Amygdala (tissue), 56 donors: ENCODE measurements at places on chromosomes 7 and 10.
A peak's percentile ranks its signal among the peaks of the same experiment; 100 is the strongest.

DNA sequence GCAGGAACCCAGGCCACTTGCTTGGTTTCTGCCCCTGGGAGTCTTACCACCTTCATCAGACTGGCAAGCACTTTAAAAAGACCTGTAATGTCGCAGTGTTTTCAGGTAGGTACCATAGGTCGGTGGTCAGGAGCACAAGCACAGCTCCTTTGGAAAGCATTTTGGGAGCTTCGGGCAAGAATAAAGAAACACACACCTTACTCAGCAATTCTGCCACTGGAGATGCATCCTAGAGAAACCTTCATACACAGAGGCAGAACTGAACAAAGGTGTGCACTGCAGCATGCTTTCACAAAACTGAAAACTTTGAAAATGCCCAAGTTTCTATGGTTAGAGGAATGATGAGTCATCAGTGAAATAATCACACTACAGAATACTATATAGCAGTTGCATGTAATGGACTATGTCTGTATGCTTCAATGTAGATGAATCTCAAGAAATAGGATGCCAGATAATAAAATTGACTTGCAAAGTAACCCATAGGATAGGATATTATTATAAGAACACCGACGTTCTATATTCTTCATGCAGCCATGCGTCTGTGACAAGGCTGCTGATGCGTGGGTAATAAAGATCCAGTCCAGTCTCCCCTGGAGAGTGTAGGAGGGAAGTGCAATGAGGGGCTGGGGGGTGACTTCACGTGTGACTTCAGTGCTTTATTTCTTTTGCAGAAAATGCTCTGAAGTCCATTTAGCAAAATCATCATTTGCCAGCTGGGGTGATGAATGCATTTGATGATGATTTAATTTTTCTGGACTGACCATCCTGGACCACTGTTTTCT, 309.5 kb downstream of the WDR37 start:
- DNase-seq: no peak

GRCh38 chr10:31103112-31103511, 71.4 kb upstream of the ZNF438 start:
- DNase-seq: no peak

- no peak for DNase-seq
These were observed 132.7 kb upstream of the CXCL12 start for GRCh38 chr10:44517635-44518034.

GRCh38 chr10:111018021-111018420, 58.8 kb upstream of the ADRA2A start:
- no peak for DNase-seq

DNA sequence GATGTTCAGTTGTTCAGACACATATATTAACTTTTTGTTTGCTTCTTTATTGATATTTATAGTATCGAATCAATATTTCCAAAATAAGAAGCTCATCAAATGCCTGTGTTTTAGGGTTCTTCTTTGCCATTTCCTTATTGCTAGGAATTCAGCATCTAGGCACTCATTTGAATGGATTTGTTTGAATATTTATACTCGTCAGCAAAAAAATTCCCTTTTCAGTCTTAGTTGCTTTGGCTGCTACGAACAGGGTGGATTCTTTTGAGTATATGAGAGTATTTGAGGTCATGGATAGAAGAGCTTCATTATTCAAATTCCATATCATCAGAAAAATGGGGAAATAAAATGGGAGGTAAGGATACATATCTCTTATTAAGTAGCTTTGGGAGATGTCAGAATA, 706.9 kb downstream of the NRG3 start:
- no peak for DNase-seq

DNA sequence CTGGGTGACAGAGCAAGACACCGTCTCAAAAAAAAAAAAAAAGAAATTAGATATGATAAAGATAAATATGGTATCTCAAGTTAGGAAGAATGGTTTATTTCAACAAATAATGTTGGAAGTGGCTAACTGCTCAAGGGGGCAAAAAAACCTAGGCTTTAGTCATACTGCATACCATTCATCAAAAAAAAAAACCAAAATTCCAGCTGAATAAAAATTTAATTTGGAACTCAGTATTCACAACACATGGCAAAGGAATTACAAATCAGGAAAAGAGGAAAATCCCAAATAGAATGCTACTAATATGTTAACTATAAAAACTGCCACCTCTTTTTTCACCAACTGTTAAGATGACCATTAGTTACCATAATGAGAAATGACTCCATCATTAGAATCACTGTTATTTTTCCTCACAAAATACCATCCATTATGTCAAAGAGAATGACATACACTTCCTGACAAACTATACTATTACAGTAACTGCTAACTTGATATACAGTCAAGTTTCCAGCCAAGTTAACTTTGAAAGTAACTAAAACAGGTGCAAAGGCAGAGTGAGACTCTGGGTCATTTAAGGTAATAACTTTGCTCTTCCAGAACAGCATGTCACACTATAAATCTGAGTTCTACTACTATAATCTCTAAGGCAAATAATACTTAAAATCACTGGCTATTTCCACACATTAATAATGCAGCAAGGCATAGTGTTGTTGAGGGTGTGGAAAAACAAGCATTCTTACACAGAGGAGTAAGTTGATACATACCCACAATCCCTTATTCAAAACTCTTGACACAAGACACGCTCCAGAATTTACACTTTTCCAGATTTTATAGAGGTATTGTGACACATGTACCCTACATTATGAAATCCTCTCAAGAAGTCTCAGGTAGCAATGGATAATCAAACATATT, 10.2 kb downstream of the KBTBD2 start:
- DNase-seq: no peak

GRCh38 chr7:74290553-74290950, 1.3 kb downstream of the CLIP2 start:
- DNase-seq: no peak

GRCh38 chr10:677750-678661, 11.5 kb downstream of the DIP2C start:
- no peak for DNase-seq

DNA sequence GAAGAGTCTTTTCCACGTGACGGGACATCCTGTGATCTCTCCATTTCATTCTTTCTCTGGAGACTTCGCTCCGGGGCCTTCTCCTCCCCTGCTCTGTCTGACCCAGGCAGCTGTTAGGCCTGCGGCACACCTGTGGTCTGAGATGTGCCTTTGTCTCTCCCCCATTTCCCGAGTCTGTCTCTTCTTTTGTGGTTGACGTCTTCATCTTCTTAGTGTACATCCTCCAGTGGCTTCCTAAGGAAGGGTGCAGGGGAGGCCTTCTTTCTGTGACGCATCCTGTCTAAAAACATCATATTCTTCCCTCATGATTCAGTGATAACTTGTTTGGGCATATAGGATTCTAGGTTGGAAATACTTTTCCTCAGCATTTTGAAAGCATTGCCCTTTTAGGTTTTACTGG, 17.2 kb upstream of the ATP6V0E2 start:
- no peak for DNase-seq

- DNase-seq: no peak
These were observed 288.2 kb downstream of the TWIST1 start for GRCh38 chr7:18828994-18829857.

DNA sequence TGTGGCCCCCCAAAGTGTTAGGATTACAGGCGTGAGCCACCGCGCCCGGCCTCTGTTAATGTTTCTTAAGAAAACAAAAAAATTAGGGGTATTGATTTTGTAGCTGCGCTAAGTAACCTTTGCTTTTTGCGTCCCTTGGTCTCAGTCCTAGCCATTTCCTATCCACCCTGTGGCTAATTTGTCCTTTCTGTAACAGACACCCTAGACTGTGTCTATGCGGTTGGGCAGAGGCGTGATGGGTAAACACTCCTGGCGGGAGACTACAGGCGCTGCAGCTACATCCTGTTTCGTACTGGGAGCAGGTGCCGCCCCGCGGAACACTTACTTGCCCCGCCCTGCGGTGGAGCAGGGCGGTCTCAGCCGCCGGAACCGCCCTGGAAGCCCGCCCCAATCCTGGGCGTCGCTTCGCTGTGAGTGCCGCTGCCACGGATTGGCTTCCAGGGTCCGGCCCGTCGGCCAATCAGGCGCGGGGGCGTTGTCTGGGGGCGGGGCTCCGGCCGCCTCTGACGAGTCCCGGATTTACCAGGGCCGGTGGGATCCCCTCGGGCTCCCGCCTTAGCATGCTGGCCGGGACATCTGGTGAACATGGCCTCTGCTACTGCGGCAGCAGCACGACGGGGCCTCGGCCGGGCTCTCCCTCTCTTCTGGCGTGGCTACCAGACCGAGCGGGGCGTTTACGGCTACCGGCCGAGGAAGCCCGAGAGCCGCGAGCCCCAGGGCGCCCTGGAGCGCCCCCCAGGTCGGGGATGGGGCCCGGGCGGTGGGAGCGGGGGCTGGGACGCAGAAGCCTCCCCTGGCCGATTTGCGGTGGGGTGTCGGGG, at the start of gene DHTKD1:
DHTKD1 (plus strand) TSS at position 506 of the 821 bp plus-strand sequence; CDS start at position 586, 80 bp downstream.
- peak; percentile 98 for DNase-seq

GRCh38 chr10:103745341-103746247, 109.8 kb downstream of the SH3PXD2A start:
- DNase-seq: no peak

DNA sequence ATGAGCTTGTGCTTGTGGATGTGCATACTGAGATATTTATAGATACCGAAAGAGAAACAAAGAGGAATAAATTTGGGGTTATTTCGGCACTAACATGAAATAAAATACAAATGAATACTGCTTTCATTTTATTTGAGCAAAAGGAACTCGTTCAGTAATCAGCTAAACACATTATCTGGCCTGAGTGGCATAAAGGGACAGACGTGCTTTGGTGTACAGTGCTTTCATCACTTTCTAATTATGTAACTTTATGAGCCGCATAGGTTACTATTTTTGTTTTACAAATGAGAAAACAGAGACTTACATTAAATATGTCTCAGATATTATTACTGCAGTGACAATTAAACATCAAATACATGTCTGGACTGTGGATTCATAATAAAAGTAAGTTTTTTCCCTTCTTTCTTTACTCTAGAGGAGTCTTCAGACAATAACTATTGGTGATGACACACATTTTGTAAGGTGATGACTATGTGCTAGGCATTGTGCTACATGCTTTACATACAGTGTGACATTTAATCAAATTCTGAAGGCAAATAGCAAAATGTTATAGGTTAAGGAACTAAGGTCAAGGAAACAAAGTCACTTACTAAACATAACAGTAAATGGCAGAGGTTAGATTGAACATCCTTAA, 503.3 kb downstream of the SORCS1 start:
- DNase-seq: no peak

DNA sequence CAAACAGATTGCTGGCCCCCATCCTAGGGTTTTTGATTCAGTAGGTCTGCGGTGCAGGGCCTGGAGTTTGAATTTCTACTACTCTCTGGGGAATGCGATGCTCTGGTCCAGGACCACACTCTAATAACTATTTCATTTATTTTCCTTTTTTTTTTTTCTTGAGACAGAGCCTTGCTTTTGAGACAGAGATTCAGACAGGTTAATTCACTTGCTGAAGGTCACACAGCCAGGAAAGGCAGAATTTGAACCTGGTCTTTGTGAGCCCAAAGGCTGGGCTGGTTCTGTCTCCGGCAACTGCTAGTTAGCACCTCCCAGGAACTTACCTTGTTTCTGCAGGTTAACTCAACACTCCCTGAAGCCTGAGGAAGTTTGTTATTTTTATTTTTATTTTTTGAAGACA, 11.5 kb downstream of the SPACDR start:
- no peak for DNase-seq

DNA sequence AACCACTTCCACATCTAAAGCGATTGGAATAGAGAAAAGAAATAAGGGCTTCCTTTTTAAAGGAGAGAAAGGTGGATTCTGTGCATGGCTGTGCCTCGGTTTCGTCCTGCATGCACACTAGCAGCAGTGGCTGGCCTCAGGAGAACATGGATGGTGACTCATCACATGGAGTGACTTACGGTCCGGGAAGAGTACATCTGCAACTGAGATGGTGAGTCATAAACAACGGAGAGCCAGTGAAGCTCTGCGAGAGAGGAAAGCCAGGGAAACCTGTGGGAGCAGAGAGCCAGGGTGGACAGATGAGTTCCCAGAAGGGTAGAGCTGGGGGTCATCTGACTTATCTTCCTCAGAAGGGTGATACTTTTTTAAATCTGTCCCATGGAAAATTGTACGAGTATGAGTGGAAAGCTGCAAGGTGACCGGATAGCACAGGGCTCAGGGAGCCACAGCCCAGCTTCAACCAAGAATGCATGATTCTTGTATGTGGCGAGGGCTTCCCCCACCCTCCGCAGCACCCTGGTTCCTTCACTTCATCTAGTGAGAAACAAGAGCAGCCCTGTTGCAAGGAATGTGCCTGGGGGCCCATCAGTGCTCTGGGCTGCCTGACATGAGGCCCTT, 259.1 kb downstream of the KLF6 start:
- no peak for DNase-seq

DNA sequence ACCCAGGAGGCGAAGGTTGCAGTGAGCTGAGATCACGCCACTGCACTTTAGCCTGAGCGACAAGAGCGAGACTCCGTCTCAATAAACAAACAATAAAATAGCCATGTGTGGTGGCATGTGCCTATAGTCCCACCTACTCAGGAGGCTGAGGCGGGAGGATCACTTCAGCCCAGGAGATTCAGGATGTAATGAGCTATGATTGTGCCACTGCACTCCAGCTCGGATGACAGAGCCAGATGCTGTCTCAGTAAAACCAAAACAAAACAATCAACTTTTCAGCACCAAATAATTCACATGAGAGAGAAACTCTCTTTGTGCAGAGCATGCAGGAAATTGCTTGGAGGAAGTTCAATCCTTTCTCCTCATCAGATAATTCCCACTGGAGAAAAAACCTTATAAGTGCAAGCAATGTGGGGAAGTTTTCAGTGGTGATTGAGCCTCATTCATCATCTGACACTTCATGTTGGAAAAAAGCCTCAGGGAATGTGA, 13.4 kb upstream of the FIS1 start:
- DNase-seq: no peak

- no peak for DNase-seq
These were observed 5.3 kb upstream of the LOXL4 start for GRCh38 chr10:98273057-98273850.

DNA sequence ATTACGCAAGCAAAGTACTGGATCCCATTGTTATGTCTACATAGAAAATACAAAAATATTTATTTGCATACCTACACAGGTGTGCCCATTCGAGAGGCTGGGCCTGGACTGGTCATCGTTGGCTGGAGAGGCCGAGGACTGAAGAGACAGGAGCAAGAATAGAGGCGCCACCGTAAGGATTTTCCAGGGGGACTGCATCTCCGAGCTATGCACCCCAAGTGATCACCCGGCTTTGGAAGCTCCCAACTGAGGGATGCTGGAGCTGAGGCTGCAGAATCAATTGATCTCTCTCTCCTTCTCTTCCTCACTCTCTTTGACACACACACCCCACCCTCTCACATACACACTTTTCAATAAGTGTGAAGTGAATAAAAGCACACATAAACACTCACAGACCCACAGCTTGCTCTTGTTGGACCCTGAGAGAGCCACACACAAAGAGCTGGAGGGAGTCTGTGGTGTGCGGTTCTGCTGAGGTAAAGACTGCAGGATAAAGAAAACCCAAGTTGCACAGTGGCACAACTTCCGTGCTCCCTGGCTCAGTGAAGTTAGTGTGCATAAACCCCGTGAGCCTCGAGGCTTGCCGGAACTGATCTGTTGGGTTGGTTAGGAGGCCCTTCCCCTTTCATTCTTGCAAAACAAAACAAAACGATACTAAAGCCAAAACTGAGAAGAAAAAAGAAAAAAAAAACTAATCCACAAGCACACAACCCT, at the start of gene AOAH:
AOAH (minus strand) TSS at position 544 of the 714 bp plus-strand sequence; CDS start at position 198, 346 bp downstream.
- no peak for DNase-seq
